ENCODE measurements at places on chromosomes 2 and 18. TPM values are rescaled to one million over a fixed set of nuclear protein-coding genes. Genes with fewer than 3 reads are reported as not detected.

Gene ABCG5
- not detected for total RNA-seq

Gene CCNT2
- 33.0 TPM for total RNA-seq

Gene CCDC150
- 6.1 TPM for total RNA-seq

Gene GMPPA
- total RNA-seq, result 42.5 TPM

Gene PAX8
- not detected for total RNA-seq

Gene MEP1B
- not detected for total RNA-seq

Gene SP110
- 24.1 TPM for total RNA-seq

DNA sequence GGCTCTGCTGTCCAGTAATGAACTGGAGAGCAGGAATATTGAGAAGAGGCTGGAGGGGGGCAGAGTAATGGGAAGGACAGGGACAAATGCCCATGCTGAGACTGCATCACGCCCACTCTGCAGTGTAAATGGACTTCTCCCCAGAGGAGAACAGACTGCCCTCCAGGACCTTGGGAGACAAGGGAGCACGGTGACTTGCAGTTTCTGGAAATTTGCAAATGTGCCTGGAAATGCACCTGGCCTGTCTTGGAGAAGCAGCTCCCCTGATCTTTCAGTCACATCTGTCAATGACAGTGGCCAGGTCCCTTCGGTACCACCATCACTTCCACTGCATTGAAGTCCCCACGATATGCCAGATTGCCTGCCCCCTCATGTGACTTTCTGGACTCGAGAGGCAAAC lies 178.7 kb upstream of the SH3BP4 start:
- no peak overlapping the region for H3K27ac ChIP-seq
- H3K4me3 ChIP-seq, result no peak overlapping the region
- H3K4me1 ChIP-seq, result peaks cover 26% of the 10 kb centered on the region

- no peak overlapping the region for H3K4me3 ChIP-seq
- no peaks in the 10 kb centered on the region for H3K4me1 ChIP-seq
- DNase-seq, result no peak
- peaks cover 8% of the 10 kb centered on the region for H3K27me3 ChIP-seq
- H3K27ac ChIP-seq, result no peak overlapping the region
These were observed 165.3 kb downstream of the ARL4C start for GRCh38 chr2:234331566-234331965.

DNA sequence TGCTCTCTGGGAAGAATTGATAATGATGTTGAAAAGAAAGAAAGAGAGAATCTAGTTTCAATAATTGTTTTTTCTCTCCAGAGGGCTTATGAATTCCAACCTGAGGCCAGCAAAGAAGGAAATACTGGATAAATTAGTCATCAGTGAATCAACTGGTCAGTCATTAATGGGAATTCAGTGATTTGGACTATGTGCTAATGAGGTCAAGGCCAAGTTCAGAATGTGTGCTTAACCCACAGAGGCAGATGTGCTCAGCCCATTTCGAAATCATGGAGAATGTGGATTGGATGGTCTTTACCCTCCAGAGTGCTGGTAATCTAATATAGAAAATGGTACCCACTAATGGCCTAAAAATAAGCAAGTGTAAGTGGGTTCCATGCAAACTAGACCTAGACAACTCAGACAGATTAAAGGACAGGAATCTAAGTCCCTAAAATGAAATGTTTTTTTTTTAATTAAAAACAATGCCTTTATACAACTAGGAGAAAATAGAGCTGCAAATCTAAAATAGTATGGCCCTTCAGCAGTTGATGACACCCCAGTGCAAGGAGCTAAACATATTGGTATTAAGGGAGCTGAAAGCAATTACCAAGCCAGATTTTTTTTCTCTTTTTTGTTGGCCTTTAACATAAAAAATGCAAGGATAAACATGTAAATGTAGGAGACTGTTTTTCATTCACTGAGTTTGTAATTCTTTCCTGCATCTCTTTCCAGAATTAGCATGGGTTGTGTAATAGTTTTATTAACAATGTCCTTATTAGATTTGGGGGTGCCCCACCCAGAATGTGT lies 296.9 kb downstream of the SATB2 start:
- no peaks in the 10 kb centered on the region for H3K4me1 ChIP-seq
- H3K27me3 ChIP-seq, result no peaks in the 10 kb centered on the region
- H3K4me3 ChIP-seq, result no peak overlapping the region
- no peak overlapping the region for H3K27ac ChIP-seq
- no peaks in the 10 kb centered on the region for H3K36me3 ChIP-seq

GRCh38 chr2:203751685-203752271 lies 45.3 kb downstream of the CD28 start:
- peaks cover 11% of the 10 kb centered on the region for H3K36me3 ChIP-seq
- DNase-seq, result no peak
- H3K4me3 ChIP-seq, result no peak overlapping the region
- no peak overlapping the region for H3K27ac ChIP-seq
- H3K4me1 ChIP-seq, result peaks cover 4% of the 10 kb centered on the region
- H3K27me3 ChIP-seq, result no peaks in the 10 kb centered on the region

DNA sequence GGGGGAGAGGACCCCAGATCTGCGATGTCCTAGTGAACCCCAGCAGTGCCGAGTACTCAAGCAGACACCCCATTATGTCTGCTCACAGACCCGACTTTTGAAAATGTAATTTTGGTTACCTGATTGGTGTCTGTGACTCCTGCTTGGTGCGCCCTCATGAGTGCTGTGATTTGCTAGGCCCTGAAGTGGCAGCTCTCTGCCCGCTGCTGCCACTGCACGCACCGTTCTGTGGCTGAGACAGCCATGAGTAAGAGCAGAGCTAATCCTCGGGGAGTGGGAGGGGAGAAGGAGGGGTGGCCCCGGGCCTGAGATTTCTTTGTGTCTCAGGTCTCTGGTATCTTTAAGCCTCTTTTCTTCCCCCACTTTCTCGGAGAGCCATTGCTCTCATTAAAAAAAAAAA lies 18.2 kb downstream of the FHOD3 start:
- H3K4me3 ChIP-seq, result no peak overlapping the region
- DNase-seq, result no peak
- H3K4me1 ChIP-seq, result peaks cover 5% of the 10 kb centered on the region

DNA sequence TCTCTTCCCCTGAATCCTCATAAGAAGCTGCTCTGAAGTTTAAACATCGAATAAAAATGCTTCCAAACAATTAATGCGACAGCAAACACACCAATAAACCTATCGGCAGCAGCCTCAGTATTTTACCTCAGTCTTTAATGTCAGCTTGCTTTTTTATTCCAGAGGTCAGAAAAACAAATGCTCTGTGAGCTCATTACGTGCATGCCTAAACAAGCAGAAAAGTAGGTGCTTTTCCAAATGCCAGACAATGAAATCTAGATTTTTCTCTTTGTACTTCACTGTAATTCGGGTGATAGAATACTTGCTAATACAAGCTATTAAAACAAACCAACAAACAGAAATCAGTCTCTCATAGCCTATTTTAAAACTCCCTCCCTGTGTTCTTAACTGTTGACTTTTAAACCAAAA lies 381.5 kb downstream of the NRXN1 start:
- H3K4me3 ChIP-seq, result no peak overlapping the region
- no peaks in the 10 kb centered on the region for H3K4me1 ChIP-seq
- no peaks in the 10 kb centered on the region for H3K27me3 ChIP-seq
- no peak for DNase-seq
- H3K27ac ChIP-seq, result no peak overlapping the region

DNA sequence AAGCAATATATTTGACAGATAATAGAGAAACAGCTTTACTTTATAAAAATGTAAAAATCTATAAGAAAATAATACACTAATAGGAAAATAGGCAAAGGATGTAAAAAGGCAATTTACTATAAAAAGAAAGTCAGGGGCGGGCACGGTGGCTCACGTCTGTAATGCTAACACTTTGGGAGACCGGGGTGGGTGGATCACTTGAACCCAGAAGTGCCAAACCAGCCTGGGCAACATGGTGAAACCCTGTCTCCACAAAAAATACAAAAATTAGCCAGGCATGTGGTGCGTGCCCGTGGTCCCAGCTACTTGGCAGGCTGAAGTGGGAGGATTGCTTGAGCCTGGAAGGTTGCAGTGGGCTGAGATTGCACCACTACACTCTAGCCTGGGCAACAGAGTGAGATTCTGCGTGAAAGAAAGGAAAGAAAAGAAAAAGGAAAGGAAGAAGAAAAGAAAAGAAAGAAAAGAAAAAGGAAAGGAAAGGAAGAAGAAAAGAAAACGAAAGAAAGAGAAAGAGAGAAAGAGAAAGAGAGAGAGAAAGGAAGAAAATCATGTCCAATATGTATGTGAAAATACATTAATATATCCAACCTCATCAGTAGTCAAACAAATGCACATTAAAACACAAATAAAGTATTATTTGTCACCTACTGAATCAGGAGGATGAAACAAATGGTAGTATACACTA lies 65.1 kb downstream of the ADD2 start:
- peaks cover 24% of the 10 kb centered on the region for H3K27me3 ChIP-seq
- no peak overlapping the region for H3K27ac ChIP-seq
- H3K4me1 ChIP-seq, result no peaks in the 10 kb centered on the region
- H3K4me3 ChIP-seq, result no peak overlapping the region

GRCh38 chr2:143833015-143833660 lies 686.8 kb downstream of the ZEB2 start:
- no peak for DNase-seq
- H3K27ac ChIP-seq, result no peak overlapping the region
- no peak overlapping the region for H3K4me3 ChIP-seq
- no peaks in the 10 kb centered on the region for H3K27me3 ChIP-seq
- H3K4me1 ChIP-seq, result peaks cover 8% of the 10 kb centered on the region
- no peaks in the 10 kb centered on the region for H3K36me3 ChIP-seq

DNA sequence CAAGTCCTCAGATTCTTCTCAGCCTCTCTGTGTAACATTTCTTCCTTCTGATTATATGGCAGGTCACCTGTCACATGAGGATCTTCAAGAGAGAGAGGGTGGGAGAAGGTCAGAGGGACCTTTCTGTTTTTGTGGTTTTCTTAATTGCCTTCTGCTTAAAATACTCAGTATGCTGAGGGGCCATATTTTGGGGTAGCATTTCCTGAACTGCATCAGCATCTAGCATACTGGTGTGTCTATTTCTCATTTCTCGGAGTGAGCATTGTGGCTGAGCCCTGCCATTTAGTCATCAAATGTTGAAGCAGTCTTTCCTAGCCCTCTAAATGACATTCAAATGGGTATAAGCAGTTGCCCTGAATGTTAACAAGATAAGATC lies 162.7 kb downstream of the MYO3B start:
- H3K27me3 ChIP-seq, result peaks cover 24% of the 10 kb centered on the region
- H3K27ac ChIP-seq, result no peak overlapping the region
- H3K36me3 ChIP-seq, result no peaks in the 10 kb centered on the region
- no peaks in the 10 kb centered on the region for H3K4me1 ChIP-seq

DNA sequence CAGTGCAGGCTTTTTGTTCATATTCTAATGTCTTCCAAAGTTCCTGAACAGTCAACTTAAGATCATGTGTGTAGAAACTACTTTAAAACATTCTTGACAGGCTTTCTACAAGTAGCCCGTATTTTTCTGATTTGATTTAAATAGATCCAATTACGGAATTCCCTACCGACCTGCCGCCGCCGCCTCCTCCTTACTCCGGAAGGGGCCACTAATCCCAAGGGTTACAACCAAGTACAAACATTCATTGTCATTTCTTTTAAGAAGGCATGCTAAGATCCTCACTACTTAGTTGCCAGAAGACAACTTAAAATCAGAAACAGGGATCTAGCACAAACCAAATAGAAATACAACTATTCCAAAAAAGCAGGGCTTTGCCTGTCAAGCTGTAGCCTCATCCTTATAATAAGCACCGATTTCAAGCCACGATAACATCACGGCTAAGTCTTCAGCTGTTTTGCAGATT lies 784 bp downstream of the WDR33 start:
- no peak for DNase-seq
- peaks cover 2% of the 10 kb centered on the region for H3K36me3 ChIP-seq
- H3K4me3 ChIP-seq, result peak overlapping the region; percentile 94
- H3K4me1 ChIP-seq, result peaks cover 36% of the 10 kb centered on the region

DNA sequence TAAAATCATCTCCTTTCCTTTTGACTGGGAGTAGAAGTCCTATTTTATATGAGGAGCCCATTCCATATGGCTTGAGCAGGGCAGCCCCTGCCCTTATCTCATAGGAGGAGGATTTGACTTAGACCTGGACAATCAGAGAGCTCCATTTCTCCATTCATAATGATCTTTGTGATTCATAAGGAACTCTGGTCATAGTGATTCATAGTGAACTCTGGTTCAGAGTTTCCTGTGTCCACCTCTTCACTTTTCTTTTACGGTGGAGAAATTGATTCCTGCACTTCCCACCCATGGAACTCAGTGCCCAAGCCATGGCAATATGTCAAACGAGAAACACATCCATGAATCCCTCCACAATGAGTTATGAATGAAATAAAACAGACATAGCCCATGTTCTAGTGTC lies 12.8 kb upstream of the MYO3B start:
- no peak overlapping the region for H3K27ac ChIP-seq
- DNase-seq, result no peak
- H3K4me1 ChIP-seq, result peaks cover 4% of the 10 kb centered on the region
- H3K27me3 ChIP-seq, result no peaks in the 10 kb centered on the region
- H3K4me3 ChIP-seq, result no peak overlapping the region

- no peak for DNase-seq
- no peaks in the 10 kb centered on the region for H3K27me3 ChIP-seq
- no peaks in the 10 kb centered on the region for H3K36me3 ChIP-seq
- no peaks in the 10 kb centered on the region for H3K4me1 ChIP-seq
- H3K4me3 ChIP-seq, result no peak overlapping the region
- no peak overlapping the region for H3K27ac ChIP-seq
These were observed 1200.8 kb upstream of the GYPC start for GRCh38 chr2:125455110-125455509.

- H3K27me3 ChIP-seq, result peaks cover 29% of the 10 kb centered on the region
- H3K36me3 ChIP-seq, result no peaks in the 10 kb centered on the region
- no peak overlapping the region for H3K27ac ChIP-seq
These were observed 19.6 kb upstream of the YPEL5 start for GRCh38 chr2:30127016-30127893.

DNA sequence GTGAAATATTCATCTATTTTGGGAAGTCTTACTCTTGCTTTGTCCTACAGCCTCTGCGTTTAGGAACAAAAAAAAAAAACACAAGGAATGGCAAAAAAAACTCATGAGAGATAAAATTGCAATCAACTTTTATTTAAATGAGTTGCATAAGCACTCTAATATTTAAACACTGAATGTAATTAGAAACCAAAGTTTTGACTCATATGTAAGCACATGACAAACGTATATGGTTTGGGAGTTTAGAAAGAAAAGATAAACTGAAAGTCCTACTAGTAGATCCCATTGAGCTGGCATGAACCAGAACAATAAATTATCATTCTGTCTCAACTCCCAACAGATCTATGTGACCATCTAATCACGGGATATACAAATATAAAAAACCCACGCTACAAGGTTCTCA lies 44.8 kb downstream of the REV1 start:
- peaks cover 17% of the 10 kb centered on the region for H3K36me3 ChIP-seq
- no peak overlapping the region for H3K27ac ChIP-seq
- H3K27me3 ChIP-seq, result no peaks in the 10 kb centered on the region
- H3K4me1 ChIP-seq, result no peaks in the 10 kb centered on the region

- no peaks in the 10 kb centered on the region for H3K36me3 ChIP-seq
- H3K4me1 ChIP-seq, result peaks cover 6% of the 10 kb centered on the region
- H3K4me3 ChIP-seq, result no peak overlapping the region
These were observed 16.2 kb upstream of the ALPI start for GRCh38 chr2:232439758-232440135.

DNA sequence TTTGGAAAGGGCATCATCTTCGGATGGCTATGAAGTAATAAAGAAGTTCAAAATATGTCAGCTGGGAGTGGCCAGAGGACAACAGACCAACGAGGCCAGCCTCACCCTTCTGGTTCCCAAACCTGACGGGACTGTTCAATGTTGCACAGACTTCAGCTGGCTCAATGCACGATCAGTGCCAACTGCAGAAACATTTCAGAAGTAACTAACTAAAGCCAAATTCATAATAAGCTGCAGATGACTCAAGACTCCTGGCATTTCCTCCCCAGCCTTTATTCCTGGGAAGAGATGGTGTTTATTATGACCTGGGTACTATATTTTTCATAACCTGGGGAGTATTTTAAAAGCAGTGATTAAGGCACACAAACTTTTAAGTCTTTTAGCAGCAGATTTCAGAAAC lies 3.8 kb upstream of the ATP6V1C2 start:
- H3K27ac ChIP-seq, result no peak overlapping the region
- no peak overlapping the region for H3K4me3 ChIP-seq
- peaks cover 32% of the 10 kb centered on the region for H3K27me3 ChIP-seq
- no peaks in the 10 kb centered on the region for H3K36me3 ChIP-seq
